Suprapubic skin (tissue), 4 donors: ENCODE measurements at places on chromosomes 2 and 18.

GRCh38 chr2:220653776-220654175 is 918.3 kb downstream of the EPHA4 start:
- DNase-seq: no peak

DNA sequence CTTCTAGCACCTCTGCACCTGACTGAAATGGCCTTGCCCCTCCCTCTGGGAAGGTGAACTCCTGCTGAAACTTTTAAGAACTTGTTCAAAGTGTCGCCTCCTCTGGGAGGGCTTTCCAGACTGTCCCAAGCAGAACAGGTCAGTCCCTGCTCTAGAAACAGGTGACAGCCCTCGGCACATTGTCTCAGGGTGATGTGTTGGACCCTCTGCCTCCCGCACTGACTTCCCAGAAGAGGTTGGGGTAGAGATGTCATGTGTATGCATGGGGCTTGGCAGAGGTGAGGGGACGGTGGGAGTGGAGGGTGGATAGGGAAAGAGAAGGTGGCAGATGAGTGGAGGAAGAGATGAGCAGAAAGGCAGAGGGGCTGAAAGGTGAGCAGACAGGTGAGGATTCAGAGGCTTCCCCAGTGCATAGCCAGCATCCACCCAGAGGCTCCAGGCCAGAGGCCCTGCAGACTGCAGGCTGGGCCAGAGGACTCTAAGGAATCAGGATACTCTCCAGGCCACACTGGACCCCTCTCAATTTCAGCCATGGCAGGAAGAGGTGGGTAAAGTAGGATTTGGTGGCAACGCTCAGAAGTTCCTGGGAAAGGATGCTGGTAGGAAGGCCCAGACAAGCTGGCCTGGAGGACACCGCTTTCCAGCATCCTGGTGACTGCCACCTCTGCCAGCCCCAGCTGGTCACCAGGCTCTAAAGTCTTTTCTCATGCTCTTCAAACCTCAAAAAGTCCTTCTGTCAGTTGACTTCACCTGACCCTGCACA is 24.8 kb upstream of the TNS1 start:
- peak; percentile 52 for DNase-seq

DNA sequence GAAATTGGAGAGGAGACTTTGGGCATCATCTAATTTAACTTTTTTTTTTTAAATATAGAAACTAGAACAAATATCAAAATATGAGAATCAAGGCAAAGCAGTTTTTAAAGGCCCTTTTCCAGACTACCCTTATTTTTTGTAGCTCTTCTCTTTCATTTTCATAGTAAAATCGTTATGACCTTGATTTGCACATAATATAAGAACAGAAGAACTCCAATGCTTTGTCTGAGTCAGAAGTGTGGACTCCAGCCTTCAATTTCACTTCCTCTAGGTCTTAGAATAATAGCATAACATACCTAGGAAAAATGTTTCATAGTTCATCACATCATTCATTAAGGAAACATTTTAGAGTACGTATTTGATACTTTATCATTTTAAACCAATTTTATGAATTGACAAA is 74.4 kb downstream of the ANKRD12 start:
- no peak for DNase-seq

- DNase-seq: no peak
Observed at GRCh38 chr2:54864727-54865126, 141.3 kb downstream of the EML6 start.

DNA sequence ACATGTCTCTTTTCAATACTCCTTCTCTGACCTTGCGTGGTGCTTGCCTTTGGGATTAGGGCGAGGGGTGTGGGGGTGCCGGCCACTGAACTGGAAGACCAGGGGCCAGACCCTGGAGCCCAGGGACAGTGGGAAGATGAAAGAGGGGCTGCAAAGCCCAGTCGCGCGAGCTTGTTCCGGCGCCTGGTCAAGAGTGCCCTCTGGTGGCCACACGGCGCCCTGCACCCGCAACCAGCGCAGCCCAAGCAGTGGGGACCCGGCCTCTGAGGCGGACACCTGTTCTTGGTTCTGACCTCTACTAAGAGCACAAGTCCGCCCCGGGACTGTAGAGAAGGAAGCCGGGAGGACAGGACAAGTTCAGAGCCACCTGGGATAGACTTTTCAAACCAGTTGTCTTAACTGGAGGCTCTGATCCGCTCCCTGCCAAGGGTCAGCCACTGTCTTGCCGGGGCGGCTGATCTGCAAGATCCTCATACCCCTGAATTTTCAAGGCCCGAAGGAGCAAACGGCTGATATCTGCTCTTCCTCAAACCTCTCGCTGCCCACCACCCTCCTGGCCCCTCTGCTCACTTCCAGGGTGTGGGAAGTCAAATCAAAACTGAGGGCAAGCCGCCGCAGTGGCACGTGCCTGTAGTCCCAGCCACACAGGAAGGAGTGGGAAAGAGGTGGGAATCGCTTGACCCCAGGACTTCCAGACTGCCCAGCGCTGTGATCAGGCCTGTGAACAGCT is 14.9 kb upstream of the MSH6 start:
- peak; percentile 86 for DNase-seq
